Natural killer cell (primary cell): ENCODE measurements at places on chromosomes 1 and 21.

- no peak for DNase-seq
These were observed 7.5 kb upstream of the LAMC2 start for GRCh38 chr1:183178545-183178944.

- DNase-seq = no peak
These were observed at the start of gene LAMC2 for GRCh38 chr1:183185941-183186490. Gene LAMC2, plus strand, starts transcription at chr1:183186264. Its CDS starts 89 bp downstream, at chr1:183186353.

DNA sequence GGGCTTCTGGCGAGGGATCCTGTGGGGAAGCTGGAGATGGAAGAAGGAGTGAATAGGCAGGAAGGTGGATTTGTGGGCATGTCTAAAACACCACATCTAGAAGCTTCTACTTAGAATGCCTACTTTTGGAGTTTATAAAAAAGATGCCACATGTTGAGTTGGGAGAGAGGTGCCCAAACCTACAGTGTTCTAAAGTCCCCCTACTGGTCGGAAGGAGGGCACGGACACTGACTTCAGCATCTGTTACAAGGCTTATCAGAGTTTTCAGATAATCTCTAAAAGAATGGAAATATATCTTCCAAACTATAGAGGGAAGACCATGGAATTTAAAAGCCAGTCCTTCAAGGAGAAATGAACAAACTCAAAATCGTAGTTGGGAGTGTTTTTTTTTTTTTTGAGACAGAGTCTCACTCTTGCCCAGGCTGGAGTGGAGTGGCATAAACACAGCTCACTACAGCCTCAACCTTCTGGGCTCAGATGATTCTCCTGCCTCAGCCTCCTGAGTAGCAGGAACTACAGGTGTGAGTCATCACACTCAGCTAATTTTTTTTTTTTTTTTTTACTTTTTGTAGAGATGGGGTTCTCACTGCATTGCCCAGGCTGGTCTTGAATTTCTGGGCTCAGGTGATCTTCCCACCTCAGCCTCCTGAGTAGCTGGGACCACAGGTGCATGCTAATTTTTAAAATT lies 14.8 kb downstream of the IBA57 start:
- DNase-seq = no peak

DNA sequence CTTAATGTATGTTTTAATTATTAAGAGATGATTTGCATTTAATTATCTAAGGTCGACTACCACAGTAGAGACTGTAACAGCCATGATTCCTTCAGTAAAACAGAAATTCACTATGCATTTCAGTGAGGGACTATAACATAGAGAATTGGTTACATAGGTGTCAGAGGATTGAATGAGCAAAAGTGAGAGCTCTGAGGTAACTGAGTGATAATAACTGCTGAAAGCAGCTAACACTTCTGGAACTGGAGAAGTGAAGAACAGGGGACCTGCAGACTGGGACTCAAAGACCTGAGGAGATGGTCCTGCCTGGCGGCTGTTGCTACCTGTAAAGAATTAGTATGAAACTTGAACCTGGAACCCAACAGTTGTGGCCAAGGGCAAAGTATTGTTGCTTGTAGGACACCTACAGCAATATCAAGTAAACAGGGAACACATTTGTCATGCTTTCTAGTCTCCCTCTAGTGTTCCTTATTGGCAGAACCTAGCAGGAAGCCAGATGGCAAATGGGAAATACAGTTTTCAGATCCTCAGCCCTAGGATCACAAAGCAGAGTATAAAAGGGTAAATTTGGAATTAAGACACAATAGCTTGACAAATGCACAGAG lies 110.6 kb downstream of the HS2ST1 start:
- DNase-seq = no peak

DNA sequence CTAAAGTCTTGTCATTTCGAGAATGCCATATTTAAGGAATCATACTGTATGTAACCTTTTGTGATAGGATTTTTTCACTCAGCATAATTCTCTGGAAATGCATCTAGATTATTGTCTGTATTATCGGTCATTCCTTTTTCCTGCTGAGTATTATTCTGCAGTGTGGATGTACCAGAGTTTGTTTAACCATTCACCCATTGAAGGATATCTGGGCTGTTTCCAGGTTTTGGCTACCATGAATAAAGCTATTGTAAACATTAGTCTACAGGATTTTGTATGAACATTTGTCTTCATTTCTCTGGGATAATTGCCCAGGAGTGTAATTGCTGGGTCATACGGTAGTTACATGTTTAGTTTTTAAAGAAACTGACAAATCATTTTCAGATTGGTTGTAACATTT lies 61.8 kb downstream of the ATP1A1 start:
- no peak for DNase-seq
